ENCODE measurements at places on chromosomes 3 and 15.

- DNase-seq = no peak
Observed at GRCh38 chr15:49466119-49466518, 43.1 kb downstream of the FGF7 start.

DNA sequence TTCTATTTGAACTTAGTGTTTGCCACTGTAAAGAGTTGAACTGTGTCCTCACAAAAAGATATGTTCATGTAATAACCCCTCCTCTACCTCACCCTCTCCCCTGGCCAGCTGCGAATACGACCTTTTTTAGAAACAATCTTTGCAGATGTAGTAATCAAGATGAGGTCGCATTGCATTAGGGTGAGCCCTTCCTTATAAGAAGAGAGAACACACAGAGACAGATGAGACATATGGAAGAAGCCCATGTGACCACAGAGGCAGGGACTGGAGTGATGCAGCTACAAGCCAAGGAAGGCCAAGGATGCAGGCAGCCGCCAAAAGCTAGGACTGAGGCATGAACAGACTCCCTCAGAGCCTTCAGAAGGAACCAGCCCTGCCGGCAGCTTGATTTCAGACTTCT is 27.6 kb downstream of the GPR176 start:
- no peak for DNase-seq

- no peak for DNase-seq
Observed at GRCh38 chr3:177679568-177680471, 482.5 kb upstream of the TBL1XR1 start.

DNA sequence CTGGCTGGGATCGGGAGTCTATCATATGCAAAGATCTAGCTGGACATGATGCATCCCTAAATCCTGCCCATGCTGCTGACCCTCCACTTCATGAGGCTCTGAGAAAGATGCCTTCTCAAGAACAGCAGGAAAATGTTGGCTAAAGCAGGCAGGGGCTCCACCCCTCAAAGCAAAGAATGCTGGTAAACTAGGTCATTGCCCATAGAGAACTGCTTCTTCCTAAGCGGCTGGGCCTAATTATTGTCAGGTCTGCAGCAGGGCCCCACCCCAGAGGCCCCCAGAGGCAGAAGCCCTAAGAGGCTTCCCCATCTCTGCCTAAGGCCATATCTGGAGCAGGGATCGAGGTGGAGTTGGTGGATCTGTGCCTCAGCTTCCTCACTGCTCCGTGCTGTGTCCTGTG is 447.4 kb upstream of the PROK2 start:
- DNase-seq = no peak

- no peak for DNase-seq
Observed at GRCh38 chr3:112088944-112089343, 2.8 kb downstream of the C3orf52 start.

- DNase-seq = no peak
Observed at GRCh38 chr3:23183731-23184130, 19.4 kb upstream of the UBE2E2 start.

- no peak for DNase-seq
Observed at GRCh38 chr3:143771258-143771657, 77.0 kb downstream of the SLC9A9 start.

DNA sequence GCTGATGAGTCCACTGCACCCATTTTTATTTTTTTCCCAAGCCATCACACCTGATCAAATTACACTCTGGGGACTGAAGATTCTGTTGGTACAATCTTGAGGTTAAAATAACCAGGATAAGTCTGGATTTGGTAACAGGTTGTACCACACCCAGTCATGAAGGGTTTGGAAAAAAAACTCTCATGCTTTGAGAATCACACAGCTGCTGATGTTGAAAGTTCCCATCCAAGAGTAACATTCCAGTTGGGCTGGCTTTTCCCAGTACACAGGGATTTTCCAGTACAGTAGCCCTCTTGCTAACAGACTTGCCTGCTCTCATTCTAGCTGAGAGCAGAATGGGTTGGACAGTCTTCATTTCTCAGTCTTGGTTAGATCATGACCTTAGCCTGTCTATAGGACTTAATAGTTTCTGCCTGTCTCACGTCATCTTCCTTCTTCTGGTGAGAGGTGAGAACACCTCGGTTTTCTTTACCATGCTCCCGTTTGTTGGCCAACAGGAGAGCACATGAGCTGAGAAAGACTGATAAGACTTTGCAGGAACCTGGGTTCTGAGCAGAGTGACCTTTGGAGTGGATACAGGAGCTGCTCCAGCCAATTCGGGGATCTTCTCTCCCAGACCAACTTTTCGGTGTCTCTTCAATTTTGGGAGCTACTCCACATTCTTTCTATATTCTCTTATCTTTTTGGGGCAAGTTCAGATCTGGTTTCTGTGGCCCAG is 300.1 kb upstream of the LYSMD4 start:
- no peak for DNase-seq

DNA sequence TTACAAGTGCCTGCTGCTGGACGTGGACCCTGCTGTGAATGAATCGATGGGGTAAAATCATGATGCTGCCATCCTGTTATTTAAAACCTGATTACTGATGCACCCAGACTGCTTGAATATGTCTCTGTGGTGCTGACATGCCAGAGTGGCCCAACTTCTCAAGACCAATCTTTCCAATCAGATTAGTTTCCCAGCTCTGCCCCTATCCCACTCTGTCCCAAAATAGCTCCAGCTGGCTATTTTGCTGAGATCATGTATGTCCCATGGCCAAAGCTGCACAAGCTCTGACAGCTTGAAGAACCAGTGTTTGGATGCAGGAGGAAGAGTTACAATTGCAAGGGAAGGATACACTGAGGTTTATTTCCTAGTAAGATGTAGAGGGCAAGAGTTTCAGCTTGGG is 153.6 kb downstream of the TMEM108 start:
- no peak for DNase-seq

DNA sequence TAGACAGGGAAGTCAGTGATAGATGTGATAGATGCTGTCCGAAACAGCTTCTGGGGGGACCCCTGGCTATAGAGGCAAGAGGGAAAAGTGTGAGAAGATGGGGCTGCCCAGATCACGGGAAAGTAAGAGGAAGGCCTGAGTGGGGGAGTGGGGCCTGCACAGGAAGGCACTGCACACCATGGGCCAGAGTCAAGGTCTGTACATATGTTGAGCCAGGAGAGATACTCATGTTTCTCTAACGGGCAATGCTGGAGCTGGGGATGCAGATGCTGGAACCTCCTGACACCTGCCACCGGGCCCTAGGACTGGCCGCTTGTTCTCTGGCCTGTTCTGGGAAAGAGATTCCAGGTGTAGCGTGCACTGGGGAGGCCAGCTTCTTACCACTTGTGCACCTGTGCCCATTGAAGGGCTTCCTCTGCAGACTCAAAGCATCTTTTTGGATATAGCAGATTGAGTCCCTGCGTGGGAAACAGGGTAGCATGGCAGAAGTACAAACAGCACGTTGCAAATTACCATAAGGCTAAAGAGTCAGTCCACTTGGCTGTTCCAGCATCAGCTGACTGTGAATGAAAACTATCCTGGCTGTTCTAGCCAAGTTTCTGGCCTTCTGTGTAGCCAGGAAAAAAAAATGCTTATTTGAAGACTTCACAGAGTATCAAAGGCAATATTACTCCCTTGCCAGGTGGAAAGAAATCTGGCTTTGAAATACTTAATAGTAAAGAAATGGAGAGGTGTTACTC is 77.1 kb upstream of the GSK3B start:
- DNase-seq = no peak

DNA sequence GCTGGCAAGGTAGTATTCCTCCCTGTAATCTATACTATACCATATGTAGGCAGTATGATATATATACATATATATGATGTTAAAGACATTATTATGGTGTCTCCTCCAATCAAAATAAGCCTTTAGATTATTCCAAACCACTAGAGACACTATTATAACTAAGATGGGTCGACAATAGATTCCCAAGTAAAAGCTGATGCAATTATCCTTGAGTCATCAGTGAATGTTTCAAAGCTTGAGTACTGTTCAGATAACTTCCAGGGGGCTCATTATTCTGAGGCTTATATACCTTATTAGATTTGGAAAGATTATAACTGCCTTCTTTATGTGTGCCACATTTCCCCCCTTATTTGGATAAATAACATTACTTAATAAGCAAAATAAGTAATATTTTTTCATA is 11.9 kb upstream of the C3orf38 start:
- DNase-seq = no peak

- no peak for DNase-seq
Observed at GRCh38 chr15:80480171-80480811, 76.1 kb downstream of the ARNT2 start.

DNA sequence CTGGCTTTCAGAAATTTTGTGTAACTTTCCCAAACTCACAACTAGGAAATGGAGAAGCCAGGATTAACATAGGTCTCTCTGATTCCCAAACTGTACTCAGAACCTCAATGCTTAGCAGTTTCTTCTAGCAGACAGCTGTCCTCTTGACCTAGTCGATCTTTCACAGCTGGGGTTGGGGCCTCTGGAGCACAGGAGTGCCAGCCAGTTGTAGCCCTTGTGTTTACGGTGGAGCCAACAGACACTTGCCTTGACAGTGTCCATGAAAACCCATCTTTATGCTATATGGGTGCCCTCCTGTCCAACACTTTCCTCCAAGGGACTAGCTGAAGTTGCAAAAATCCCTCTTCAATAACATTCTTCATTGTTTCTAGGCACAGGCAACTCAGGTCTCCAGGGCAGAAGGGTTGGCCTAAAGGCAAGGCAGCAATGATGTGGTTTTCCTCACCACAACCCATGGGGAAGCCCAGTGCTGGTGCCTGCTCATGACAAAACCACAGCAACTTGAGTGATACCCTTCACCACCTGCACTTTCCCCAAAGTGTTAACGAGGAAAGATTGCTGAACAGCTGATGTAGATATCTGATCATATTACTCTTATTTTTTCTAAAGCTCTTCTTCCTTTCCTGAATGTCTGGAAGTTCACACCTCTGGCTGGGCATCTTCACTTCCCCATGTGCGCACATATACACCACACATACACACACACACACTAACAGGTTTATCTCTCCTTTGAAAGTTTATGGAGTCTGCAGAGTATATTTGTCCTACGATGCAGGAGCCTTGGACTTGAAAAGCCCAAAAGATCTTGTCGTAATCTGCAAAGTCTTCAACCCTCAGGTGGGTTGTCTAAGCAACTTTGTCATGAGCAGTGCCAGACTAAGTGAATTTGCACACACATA is 11.0 kb upstream of the KNG1 start:
- DNase-seq = peak; percentile 15

- no peak for DNase-seq
Observed at GRCh38 chr3:181578743-181579142, 133.0 kb upstream of the SOX2 start.

- DNase-seq = no peak
Observed at GRCh38 chr3:191307341-191307740, 21.9 kb upstream of the CCDC50 start.

DNA sequence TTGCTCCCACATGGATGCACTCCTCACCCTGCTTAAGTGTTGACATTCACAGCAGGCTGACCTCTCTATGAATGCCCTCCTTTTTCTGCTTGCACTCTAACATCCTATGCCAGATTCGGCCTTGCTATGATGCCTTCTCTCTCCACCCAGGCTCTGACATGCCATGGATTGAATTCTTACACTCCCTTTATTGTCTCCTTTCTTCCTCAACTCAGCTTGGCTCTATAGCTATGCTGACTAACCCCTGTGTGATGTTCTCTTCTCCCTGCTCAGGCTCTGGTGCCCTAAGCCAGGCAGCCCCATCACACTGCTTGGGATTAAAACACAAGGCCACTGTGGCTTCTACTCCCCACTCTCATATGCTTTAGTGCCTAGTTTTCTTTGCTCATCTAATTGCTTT is 563.7 kb downstream of the NSUN3 start:
- DNase-seq = no peak

GRCh38 chr3:1172644-1173043 is 79.8 kb downstream of the CNTN6 start:
- DNase-seq = no peak

GRCh38 chr3:51836606-51837005 is 24.8 kb upstream of the IQCF2 start:
- DNase-seq = no peak

- no peak for DNase-seq
Observed at GRCh38 chr3:170914690-170915089, 6.3 kb upstream of the EIF5A2 start.

DNA sequence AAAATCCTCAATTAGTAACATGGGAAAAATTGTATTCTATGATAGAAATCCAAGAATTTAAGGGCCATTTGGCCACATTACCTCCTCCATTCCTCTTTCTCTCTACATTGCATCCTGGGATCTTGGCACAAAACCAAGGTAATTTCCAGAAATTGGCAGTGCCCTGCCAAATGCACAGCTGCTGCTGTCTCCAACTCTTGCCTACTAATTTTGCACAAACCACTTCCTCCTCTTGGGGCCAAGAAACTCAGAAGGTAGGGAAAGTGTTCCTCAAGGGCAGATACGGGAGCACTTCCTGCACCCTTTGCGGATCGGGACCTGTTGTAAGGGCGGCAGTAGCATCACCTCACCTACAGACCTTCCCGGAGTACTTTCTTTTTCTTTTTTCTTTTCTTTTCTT is 57.8 kb downstream of the MAP3K13 start:
- DNase-seq = no peak

GRCh38 chr3:192875971-192876565 is 41.6 kb downstream of the MB21D2 start:
- no peak for DNase-seq

- DNase-seq = no peak
Observed at GRCh38 chr15:62455441-62455921, 290.4 kb upstream of the C2CD4B start.

DNA sequence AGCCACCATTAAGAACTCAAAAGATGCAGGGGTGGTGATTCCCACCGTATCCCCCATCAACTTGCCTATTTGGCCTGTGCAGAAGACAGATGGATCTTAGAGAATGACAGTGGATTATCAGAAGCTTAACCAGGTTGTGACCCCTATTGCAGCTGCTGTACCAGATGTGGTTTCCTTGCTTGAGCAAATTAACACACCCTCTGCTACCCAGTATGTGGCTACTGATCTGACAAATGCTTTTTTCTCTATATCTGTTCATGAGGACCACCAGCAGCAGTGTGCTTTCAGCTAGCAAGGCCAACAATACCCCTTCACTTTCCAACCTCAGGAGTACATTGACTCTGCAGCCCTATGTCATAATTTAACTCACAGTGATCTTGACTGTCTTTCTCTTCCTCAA is 8.6 kb upstream of the MCF2L2 start:
- DNase-seq = no peak

- DNase-seq = no peak
Observed at GRCh38 chr3:17336291-17336690, 406.1 kb downstream of the TBC1D5 start.

DNA sequence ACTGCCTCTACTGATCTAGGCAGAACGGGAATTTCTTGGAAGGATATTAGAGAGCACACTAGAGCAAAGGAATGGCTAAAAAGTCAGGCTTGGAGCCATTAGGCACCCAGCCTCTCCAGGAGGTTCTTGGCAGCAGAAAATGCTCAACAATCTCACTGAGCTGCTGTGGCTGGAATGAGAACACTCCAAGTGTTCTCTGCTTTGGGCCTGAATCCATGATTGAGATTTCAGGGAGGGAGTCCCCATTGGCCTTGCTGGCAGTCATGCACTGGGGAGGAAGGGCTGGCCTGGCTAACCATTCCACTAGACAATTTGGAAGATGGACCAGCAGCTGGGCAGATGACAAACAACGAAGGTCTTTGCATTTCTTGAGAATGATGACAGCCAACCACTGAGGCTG is 362.6 kb downstream of the SHQ1 start:
- DNase-seq = no peak

Data from stimulated activated CD4-positive, alpha-beta T cell treated with anti-CD3 and anti-CD28 coated beads, Interleukin-4, amount 100 ng/mL, for 48 hours (primary cell).